Endothelial cell (in vitro differentiated cells): ENCODE measurements at places on chromosomes 7 and 10. TPM values are rescaled to one million over a fixed set of nuclear protein-coding genes. Genes with fewer than 3 reads are reported as not detected.

GRCh38 chr10:37667736-37668135 is 189.7 kb downstream of the ZNF248 start:
- DNase-seq: no peak

GRCh38 chr7:110762546-110763225 is 328.2 kb upstream of the LRRN3 start:
- DNase-seq: no peak

DNA sequence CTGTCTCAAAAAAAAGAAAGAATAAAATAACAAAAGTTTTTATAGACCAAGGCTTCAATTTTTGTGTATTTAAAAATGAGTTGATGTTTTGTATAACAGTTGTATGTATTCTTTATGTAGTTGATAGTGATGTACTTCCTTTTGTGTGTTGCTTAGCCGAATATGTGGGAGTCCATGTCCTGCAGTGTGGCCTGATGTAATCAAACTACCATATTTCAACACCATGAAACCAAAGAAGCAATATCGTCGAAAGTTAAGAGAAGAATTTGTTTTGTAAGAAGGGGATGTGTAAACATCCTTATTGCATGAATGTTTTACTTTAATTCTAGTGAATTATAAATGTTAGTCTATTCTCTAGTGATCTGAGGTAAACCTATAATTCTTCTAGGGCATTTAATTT is 56.6 kb downstream of the MPLKIP start:
- no peak for DNase-seq

GRCh38 chr10:84965468-84965867 is 637.1 kb downstream of the CCSER2 start:
- no peak for DNase-seq

DNA sequence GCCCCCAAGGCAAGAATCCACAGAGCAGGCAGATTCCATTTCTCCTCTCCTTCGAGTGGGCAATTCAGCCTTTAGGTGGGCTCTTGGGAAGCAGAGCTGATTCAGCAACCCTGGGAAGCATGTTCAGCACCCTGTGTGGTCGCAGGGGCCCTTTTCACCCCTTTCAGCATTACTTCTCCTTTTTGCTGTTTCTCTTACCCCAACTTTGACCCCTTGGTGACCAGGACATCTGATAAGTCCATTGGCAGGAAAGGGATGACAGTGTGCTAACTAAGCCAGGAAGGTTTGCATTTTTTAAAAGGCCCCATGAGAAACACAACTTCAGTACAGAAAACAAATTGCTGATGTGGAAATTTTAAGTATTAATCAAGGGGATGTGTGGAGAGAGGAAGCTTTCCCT is 283.7 kb upstream of the NRP1 start:
- DNase-seq: no peak

DNA sequence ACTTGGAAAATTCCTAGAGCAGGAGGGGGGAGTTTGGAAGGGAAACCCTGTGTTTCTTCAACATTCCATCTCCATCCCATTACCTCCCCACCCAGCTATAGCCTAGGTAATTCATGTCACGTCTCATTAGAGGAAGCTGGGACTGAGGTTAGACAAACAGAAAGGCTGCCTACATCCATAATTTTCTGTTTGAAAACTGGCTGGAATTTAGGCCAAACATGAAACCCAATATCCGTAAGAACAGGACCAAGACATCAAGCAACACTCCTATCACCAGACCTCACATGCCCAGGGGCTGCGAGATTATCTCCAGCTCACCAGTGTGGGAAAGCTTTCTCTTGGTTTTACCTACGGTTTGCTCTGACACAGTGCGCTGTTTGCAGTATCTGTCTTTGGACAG is 316.3 kb downstream of the FRMD4A start:
- DNase-seq: no peak

- no peak for DNase-seq
These were observed 158.5 kb downstream of the PTPRN2 start for GRCh38 chr7:158428837-158429753.

DNA sequence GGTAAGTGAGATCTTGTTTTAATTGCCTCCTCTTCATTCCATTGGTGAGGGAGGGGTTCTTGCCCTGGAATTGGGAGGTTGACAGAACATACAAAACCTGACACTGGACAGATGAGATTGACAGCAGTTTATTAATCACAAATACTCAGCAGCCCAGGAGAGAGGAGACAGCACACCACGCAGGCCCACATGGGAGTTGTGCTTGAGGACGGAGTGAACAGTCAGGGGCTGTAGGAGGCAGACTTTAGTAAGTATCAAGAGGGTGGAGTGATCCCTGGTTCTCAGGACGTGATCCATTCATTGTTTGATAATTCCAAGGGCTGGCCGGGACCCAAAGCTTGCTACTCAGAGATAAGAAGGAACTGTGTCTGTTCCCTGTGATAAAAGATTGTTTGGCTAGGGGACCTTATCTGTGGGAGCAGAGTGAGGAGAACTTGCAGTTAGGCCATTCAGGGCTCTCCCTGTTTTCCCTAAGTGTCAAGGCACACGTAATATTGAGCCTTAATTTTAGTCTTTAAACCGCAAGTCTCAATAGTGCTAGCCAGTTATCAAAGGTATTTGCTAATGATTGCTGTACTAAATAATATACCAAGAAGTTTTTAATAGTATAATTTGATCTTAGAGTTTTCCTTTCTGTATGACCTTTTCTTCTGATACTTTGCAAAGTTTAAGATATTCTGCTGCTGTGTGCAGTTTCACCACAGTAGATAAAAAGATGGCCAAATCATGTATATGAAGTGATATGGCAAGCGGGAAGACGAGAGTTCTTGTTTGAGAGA is 14.5 kb downstream of the CAPZA2 start:
- peak; percentile 48 for DNase-seq

DNA sequence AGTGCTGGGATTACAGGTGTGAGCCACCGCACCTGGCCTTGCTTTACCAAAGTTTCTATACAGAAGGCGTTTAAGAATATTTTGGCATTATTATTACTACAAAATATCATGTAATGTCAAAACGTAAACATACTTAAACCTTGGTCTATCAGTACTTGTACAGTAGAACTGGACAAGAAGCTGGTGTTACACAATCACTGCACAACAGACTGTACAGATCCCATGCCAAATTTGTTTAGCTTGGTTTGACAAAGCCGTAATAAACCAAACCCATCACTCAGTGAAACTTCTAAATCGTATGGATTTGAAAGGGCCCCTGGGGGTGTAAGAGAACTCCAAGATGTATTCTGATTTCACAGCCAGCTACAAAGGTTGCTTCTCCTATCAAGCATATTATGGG is 51.8 kb upstream of the RHEB start:
- no peak for DNase-seq

DNA sequence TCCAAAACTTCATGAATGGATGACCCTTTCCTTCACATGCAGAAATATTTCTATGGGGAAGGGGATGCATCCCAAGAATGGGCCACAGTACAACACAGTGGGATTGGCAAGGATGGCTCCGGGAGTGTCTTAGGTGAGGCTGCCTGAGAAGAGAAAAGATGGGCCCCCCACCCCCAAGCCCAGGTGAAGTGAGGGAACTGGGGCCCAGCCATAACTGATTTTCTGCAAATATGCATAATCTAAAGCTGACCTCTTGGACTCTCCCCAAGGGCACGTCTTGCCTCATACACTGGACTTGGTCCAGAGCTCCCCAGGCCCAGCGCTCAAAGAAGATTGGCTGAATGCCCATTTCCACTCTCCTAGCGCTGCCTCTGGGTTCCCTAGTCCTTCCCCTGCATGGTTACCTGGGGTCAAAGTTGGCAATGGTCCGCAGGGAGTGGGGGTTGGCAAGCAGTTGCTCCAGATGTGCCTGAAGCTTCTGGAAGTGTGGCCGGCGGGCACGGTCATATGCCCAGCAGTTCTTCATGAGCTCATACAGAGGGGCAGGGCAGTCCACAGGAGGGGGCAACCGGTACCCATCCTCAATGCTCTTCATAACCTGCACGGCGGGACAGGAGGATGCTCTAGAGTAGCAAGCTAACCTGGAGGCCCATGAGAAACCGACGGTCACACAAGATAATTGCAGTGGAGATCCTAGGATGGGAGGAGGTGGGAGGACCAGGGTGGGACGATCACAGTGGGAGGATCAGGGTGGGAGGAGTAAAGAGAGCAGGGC is 12.3 kb downstream of the ZYX start:
- no peak for DNase-seq

GRCh38 chr10:42950606-42951485 is 126.0 kb upstream of the RET start:
- peak; percentile 1 for DNase-seq

- DNase-seq: peak; percentile 76
These were observed 2.8 kb downstream of the PKD1L1 start for GRCh38 chr7:47945261-47946015.

DNA sequence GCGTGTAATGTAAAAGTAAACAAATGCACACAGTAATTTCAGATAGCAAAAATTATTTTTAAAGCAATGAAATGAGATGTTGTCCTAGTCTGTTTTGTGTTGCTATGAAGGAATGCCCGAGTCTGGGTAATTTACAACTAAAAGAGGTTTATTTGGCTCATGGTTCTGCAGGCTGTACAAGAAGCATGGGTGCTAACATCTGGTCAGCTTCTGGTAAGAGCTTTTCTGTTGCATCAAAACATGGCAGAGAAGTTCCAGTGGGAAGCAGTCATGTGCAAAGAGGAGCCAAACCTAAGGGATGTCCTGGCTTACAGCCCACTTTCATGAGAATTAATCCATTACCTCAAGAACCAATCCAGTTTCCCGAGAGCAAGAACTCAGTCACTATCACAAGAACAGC is 62.9 kb upstream of the MNX1 start:
- no peak for DNase-seq

GRCh38 chr7:152669758-152670157 is 6.2 kb downstream of the XRCC2 start:
- DNase-seq: no peak

DNA sequence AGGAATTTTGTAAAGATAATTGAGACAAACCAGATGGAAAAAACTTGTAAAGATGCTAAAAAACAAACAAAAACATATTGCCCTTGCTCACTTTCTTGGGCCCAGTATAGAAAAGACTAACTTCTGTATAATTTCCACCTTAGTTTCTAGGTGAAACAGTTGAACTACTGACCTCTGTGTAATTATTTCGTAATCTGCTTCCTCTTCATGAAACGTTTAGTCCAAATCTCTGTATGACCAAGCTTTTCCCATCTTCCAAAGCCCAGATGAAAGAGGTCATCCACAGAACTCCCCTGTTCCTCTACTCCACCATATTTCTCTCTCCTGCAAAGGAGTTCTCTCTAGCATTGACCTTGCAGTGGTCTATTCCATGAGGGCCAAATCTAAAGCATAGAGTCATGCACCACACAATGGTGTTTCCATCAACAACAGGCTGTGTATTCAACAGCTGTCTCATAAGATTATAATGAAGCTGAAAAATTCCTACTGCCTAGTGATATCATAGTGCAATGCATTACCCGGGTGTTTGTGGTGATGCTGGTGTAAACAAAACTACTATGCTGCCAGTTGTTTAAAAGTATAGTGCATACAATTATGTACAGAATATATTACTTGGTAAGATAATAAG is 647.6 kb downstream of the TNS3 start:
- DNase-seq: no peak

DNA sequence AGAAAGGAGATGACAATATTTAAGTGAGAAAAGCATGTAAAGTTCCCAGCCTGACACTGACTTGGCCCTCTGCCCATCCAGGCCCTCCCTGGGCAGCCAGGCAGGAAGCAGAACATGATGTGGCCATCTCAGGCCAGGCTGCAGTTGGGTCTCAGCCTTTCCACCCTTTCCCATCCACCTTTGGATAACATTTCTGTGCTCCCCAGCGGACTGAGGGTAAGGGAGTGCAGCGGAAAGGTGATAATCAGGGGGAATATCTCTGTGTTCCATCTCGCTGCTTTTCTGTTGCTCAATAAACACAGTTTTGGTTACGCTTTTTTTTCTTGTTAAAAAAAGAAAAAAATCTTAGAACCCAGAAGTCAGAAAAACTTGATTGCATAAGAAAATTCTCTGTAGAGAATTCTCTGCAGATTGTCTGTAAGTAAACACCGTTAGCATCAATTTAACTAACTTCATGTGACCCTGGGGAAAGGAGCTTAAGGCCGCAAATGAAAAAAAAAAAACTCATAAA is 37.2 kb upstream of the TARP start:
- DNase-seq: no peak

GRCh38 chr7:141915565-141915964 is 634 bp upstream of the OR9A4 start:
- DNase-seq: no peak

The CTBP2 gene
- 145 TPM for total RNA-seq

The COL1A2 gene
- 169 TPM for total RNA-seq

The SAMD9 gene
- total RNA-seq: 0.56 TPM

The ZPBP gene
- total RNA-seq: not detected

The OR6V1 gene
- not detected for total RNA-seq

The FGF8 gene
- 1.1 TPM for total RNA-seq

The LRRN3 gene
- not detected for total RNA-seq

The FAM25A gene
- not detected for total RNA-seq
